ENCODE measurements at places on chromosomes 3 and 15.

DNA sequence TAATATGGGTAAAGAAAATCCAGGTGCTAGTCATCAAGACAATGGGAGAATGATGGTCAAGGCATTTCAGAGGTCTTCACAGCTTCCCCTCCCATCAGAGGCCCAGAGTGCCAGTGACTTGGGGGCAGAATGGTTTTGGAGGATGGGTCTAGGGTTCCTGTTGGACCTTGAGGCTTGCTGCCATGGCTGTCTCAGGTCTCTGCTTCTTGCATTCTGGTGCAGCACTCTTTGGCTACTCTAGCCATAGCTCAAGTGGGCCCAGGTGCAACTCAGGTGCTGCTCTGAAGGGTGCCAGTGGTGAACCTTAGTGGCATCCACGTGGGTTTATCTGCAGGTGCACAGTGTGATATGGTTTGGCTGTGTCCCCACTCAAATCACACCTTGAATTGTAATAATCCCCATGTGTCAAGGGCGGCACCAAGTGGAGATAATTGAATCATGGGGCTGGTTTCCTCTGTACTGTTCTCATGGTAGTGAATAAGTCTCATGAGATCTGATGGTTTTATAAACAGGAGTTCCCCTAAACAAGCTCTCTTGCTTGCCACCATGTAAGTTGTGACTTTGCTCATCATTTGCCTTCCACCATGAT is 48.5 kb upstream of the PEX5L start:
- no peak for DNase-seq

GRCh38 chr3:188900421-188900951 is 271.3 kb upstream of the TPRG1 start:
- DNase-seq, result peak; percentile 91

- no peak for DNase-seq
Observed at GRCh38 chr3:25618028-25618427, 46.7 kb downstream of the TOP2B start.

- no peak for DNase-seq
Observed at GRCh38 chr15:95259965-95260364, 1028.6 kb downstream of the MCTP2 start.

DNA sequence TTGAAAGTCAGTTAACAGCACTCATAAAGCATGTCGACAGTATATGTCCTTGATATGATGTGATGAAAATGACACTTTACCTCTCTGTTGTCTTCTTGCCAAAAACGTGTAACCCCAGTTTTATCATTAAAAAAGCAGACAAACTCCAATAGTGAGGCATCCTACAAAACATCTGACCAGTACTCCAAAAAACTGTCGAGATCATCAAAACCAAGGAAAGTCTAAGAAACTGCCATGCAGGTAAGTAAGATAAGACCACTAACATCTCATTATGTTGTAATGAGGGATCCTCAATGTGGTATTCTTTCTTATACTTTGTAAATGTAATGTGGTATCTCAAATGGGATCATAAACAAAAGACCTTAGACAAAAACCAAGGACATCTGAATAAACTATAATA is 152.3 kb downstream of the NR1I2 start:
- DNase-seq, result no peak

DNA sequence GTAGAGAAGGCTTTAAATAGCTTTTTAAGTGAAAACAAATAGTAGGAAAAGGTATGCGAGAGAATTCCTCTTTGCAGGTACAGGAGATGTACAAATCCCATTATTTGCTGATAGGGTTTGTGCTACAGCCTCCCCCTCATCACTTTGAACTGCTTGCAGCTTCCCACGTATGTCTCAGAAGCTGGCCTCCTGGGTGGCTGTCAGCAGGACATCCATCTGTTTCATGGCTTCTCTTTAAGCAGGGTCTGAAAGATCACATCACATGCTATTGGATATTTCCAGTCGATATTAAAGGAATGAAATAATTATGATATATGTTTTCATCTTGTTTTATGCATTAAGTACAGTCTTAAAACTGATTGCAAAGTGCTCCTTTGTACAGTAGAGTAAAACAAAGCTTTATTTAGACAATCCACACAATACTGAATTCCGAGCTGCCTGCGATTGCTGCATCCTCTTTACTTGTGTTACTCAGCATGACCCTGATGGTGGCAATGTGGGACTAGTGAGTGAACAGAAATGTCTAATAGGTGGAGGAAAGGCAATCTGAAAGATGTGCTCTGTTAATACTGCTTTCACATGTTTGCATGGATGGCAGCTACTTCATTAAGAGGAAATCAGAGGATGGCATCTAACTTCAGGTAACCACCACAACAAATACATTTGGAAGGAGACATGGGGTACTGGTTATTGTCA is 930.6 kb upstream of the SEMA6D start:
- no peak for DNase-seq

- DNase-seq, result no peak
Observed at GRCh38 chr3:194731506-194732073, 45.9 kb downstream of the FAM43A start.

GRCh38 chr15:101193806-101194545 is 57.9 kb downstream of the CHSY1 start:
- DNase-seq, result no peak

DNA sequence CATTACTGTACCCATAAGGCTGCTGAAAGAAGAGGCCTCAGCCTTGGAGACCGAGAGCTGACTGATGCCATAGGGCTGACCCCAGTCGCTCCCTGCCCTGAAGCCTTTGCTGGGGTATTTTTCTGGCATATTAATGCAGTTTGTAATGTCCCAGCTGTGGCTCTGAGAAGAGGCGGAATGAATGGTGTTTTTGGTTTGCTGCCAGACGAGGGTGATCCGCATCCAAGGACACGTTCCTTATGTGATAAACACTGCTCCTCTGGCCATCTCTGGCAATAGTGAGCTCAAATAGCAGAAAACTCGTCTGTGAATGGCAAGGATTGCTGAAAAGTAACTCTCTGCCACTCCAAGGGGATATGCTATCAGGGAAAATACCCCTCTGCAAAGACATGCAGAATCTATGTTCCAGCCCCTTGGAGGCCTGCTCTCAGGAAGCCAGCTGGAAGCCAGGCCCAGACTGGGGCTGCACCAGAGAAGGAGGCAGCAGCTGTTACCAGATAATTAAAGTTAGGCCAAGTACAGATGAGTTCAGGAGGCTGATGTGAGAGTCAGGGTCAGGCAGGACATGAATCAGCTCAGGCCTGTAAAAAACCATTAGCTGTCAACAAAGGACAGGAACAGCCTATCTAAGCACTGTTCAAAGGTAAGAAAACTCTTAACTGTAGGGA is 28.9 kb upstream of the KLHL6 start:
- peak; percentile 45 for DNase-seq

GRCh38 chr3:13214847-13215472 is 141.7 kb upstream of the IQSEC1 start:
- DNase-seq, result no peak

DNA sequence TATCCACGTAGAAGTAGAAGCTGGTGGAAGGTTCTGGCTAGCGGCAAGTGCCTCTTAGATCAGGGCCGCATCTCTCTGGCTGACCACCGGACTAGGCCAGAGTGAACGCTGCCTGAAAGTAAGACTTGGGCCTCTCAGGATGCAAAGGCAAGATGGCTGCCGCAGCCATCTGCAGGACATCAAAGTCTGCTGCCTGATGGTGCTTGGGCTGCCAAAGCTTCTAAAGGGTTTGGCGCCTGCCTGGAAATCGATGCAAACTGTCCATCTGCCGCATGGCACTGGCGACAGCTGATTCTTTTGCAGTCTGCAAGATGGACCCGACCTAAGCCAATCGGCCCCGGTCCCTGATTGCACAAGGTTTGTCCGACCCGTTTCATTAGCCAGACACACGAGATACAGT is 196.7 kb upstream of the TBC1D5 start:
- no peak for DNase-seq

DNA sequence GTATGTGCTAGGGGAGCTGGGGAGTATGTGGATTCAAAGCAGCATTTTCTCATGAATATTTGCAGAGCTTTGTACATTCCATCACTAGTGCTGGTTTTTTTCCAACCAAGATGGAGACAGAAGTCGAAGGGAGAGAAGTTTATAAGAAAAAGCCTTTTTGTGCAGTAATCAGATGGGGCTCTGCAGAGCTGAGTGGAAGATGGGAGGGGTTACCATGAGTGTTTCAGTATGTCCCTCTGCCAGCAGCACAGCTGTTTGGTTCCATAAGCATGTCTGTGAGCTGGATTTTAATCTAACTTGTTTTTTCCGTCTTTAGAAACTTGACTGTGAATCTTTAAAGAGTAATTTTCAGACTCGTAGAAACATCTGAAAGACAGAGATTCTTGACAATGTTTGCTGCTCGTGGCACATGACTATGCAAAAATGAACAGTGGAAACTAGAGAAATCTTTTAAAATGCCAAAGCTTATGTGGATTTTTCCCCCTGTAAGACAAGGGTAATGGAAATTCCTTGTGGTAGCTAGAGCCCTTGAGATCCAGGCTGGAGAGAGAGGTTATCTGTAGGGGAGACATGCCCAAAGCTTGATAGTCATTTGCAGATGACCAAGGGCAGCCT is 20.3 kb downstream of the STARD9 start:
- DNase-seq, result peak; percentile 33

GRCh38 chr3:35690271-35690670 is 50.9 kb downstream of the ARPP21 start:
- no peak for DNase-seq

DNA sequence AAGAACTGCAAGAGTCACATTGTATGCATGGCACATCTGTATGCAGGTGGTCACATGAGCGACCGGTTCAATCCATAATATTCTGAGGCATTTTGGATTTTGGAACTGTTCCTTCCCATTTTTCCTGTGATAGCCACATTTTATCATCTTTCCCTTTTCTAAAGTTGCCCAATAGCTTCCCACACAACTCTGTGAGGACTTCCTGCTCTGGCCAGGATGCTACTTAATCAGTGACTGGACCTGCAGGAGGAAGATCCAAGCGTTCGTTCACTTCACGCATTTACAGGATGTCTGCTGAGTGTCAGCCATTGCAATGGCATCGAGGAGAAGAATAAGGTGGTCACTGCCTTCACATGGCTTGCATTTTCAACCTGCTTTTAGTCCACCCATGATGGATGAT is 9.8 kb downstream of the KLHL6 start:
- DNase-seq, result no peak

DNA sequence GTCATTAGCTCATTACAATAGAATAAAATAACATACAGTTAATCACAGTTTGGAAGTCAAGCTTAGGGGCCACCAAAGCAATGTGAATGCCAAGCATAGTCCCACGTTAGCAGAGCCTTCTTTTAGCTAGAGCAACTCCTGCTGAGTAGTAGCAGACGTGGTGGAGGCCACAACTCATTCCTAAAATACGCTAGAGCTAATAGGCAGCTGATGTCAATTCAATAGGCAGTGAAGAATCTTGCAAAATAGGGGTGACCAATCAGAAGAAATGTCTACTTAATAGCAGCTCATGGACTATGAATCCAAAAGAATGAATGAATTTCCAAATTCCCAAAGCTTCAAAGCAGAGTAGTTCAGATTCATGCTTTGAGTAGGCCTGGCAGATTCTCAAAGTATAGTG is 292.9 kb upstream of the RORA start:
- peak; percentile 89 for DNase-seq

GRCh38 chr3:8595695-8596115 is 48.9 kb downstream of the SSUH2 start:
- DNase-seq, result no peak

GRCh38 chr15:73927476-73928240 is 1.4 kb downstream of the LOXL1 start:
- DNase-seq, result peak; percentile 42

DNA sequence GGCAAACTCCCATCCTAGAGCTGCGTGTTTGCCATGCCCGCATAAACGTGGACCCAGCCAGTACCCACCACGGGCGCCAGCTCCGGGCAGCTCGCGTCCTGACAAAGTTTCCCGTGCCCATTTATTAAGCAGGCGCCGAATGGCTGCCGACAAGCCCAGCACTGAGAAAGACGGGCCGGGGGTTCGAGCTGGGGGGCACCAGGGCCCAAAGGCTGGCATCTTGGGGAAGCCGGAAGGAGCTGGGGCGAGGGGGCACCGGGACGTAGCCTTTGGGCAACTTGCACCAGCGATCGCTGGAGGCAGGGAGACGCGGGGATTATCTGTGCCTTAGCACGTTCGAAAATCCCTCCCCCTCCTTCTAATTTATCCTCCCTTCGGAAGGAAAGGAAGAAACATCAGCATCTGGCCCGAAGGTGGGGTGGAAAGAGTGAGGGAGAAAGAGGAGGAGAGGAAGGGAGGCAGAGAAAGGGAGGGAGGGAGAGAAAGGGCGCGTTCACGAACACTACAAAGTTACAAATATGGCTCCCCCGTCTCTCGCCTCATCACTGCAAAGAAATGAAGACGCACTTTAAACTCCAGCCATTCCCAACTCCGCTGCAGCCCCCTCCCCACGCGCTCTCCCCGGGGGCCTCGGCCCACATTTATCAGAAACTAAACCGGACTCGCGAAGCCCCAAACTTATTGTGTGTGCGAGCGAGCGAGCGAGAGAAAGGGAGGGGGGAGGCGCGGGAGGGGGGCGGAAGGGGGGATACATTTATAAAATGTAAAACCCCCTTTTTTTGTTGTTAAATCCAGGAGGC is 1.0 kb downstream of the ANP32A start:
- peak; percentile 56 for DNase-seq

- no peak for DNase-seq
Observed at GRCh38 chr15:74960286-74960685, 3.7 kb upstream of the RPP25 start.

GRCh38 chr3:42871592-42872196 is 4.0 kb downstream of the CYP8B1 start:
- no peak for DNase-seq

GRCh38 chr3:18444595-18445400 is 19.7 kb upstream of the SATB1 start:
- DNase-seq, result peak; percentile 22

- DNase-seq, result no peak
Observed at GRCh38 chr3:127632035-127632820, 3.2 kb downstream of the PODXL2 start.

DNA sequence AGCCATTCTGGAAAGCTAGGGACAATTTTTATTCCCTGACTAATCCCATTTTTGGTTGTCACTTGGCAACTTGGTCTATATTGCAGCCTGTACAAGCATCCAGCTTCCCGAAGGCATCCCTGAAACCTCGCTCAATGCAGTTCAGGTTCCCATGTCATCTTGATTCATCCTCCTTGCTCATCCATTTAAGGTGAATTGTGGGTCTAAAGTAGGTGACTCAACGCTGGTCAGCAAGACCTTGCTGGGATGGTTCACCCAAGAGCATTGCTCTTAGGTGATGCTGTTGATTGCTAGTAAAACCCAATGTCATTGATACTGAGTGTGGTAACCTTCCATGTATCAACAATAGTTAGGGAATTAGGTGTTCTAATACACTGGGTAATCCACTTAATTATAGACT is 13.1 kb upstream of the RAB8B start:
- DNase-seq, result peak; percentile 61

DNA sequence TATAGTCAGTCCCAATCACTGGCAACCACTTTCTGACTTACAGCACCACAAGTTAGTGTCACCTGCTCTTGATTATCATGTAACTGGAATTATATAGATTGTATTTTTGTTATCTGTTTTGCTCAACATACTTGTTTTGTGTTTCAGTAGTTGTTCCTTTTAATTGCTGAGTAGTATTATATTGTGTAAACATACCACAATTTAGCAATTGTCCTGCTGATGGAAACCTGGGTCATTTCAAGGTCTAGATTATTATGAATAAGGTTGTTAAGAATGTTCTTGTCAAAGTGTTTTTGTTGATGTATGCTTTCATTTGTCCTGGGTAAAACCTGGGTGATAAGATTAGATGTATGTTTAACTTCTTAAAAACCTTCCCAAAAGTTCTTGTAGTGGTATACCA is 82.1 kb upstream of the MELTF start:
- DNase-seq, result no peak
